Spleen (tissue), 13 donors: ENCODE measurements at places on chromosomes 13 and 19. TPM values are rescaled to one million over a fixed set of nuclear protein-coding genes. Genes with fewer than 3 reads are reported as not detected.

The MISP gene
- not detected for total RNA-seq

The ZNF724 gene
- 6.8 TPM for total RNA-seq

The APOC4 gene
- not detected for total RNA-seq

The ZNF846 gene
- 12.5 TPM for total RNA-seq

The ADGRE1 gene
- 20.1 TPM for total RNA-seq

The ZNF112 gene
- total RNA-seq: 2.7 TPM

The LGI4 gene
- total RNA-seq: not detected

The LRG1 gene
- 14.1 TPM for total RNA-seq
